HAP-1 (cell line): ENCODE measurements at places on chromosomes 7 and 10.

GRCh38 chr7:131574741-131575140, 18.3 kb upstream of the PODXL start:
- DNase-seq: no peak

- no peak for DNase-seq
These were observed 22.9 kb downstream of the FAM3C start for GRCh38 chr7:121373177-121373576.

GRCh38 chr7:2920956-2921652, 77.0 kb upstream of the GNA12 start:
- DNase-seq: no peak

DNA sequence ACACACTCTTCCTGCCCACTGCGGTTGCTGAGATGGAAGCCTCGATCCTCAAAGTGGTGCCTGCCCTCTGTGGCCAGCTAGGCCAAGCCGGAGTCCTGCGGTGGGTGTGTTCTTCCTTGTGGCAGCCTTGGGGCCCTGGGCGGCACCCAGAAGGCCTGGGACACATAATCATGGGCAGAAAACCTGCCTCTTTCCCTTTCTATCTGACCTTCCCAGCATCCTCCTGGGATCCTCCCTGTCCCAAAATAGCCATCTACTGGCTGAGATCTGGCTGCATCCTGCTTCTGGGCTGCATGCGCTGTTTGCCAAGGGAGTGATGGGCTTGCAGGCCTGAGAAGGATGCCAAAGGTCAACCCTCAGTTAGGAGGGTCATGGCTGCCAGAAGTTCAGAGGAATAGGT, 23.9 kb downstream of the COL13A1 start:
- no peak for DNase-seq

DNA sequence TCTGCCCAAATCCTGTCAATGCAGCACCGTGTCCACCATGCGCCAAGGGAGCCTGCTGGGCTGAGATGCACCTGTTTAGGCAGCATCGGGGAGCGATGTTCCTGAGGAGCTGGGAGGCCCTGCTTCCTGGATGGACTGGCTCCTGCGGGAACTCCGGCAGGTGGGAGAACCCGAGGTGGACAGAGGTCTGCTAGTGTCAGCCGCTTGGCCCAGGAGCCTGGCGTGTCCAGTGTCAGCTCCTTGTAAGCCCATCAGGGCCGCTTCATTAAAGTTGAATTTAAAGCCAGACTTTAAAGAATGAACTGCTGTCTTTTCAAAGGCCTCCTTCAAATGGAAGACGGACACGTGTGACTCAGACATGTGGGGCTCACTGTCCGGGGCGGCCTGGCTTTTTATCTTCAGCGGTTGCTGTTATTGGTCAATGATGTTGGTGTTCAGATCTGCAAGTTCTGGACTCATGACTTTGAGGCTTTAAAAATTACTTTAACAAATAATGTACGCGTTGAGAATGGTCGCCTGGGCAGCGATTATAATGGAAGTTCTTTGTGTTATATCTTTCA, 422.5 kb downstream of the DNAJB6 start:
- no peak for DNase-seq

DNA sequence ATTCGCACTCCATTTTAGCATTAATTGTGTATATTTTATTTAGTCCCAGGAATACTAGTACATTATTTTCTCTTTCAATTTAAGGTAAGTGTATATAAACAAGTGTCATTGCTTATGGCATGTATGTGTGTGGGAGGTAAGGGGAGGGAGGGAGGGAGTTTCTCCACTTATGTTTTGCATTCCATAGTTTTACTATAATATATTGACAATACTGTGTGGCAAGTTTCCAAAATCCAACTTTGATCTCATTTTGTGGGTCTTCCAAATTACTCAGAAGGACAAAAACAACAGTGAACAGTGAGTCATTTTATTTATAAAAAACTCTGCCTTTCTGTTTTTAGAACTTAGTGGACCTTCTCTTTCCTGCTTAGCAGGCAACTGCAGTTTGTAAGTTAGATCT, 102.3 kb upstream of the SEMA3E start:
- no peak for DNase-seq
